Activated naive CD4-positive, alpha-beta T cell treated with anti-CD3 and anti-CD28 coated beads, Interleukin-2, amount 50 U/mL, for 72 hours (primary cell): ENCODE measurements at places on chromosomes 2 and 18.
A peak's percentile ranks its signal among the peaks of the same experiment; 100 is the strongest.

DNA sequence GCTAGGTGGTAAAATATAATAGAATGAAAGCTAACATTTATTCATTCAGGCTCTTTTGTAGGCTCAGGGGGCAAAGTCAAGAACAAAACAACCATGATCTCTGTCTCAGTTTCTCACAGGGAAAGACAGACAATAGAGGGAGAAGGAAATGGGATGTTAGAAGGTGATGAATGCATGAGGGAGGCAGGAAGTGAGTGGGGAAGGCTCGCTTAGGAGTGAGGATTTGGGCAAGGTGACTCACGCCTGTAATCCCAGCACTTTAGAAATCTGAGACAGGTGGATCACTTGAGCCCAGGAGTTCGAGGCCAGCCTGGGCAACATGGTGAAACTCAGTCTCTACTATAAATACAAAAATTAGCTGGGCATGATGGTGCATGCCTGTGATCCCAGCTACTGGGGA is 88.4 kb downstream of the CTIF start:
- no peak for DNase-seq

DNA sequence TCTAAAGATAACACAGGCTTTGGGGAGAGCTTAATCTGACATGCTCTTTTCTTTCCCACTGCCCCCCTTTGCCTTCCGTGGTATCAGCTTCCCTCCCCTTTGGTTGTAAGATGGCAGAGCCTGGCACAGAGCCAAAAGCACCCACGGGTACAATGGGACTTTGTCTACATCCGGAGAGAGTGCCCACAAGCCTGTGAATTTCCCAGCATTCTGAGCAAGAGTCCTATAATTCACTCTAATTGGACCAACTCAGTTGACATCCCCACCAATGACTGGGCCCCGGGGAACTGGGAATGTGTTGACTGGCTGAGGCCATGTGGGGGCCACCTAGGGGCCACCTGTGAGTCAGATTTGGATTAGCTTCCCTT is 20.1 kb upstream of the C2orf72 start:
- DNase-seq: no peak

DNA sequence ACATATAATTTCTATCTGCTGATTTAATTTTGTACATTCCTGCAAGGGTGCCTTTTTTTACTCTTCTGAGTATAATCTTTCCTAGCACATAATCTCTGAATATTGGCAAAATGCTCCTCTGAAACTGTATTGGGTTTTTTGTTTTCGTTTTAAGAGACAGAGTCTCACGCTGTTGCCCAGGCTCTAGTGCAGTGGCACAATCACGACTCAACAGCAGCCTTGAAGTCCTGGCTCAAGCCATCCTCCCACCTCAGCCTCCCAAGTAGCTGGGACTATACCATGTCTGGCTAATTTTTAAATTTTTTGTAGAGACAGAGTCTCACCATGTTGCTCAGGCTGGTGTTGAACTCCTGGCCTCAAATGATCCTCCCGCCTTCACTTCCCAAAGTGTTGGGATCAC is 104.9 kb downstream of the SPTBN1 start:
- DNase-seq: no peak

DNA sequence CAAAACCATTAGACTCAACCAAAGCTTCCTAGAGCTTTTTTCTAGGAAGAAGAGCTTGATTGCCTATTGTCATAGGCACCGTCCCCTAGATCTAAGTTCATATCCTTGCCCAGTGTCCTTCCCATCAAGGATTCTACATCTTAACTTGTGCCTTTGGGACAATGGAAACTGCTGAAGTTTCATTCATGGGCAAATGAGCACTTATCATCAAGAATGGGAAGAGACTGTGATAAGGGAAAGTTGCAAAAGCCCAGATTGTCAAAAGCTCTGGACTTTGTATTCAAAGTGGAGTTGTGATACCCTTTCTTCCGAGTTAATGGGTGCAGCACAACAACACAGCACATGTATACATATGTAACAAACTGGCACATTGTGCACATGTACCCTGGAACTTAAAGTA is 503.0 kb upstream of the KLHL29 start:
- DNase-seq: no peak

GRCh38 chr2:195967336-195967735 is 101.3 kb downstream of the DNAH7 start:
- no peak for DNase-seq

DNA sequence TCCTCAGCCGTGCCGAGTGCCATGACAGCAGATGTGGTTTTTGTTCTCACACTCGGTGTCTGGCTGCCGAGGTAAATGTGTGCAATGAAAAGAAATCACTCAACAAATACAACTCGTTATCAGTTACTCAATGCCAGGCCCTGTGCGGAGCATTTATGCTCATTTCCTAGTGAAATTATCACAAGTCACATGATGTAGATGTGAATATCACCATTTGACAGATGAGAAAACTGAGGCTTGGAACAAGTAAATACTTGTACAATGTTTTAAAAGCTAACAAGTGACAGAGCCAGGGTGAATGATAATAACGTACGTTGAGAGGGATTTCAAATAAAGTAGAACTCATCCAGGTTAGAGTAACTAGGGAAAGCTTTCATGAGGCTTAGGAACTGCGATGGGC is 174.7 kb downstream of the EIPR1 start:
- no peak for DNase-seq

DNA sequence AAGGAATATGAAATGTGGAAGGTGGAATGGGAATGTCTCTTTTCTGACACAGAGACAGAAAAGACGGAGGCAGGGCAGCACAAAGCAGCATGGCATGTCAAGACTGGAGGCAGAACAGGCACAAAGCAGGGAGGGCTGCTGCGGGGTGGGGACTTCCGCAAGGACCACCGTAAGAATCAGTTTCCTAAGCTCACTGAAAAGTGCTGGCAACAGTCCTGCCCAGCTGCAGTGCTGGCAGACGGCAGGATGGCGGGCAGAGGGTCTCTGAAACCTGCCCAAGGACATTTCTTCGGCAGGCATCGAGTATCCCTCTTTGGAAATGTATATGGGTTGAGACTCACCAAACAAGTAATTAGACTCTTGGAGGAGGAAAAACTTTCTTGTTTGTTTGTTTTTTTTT is 54.9 kb downstream of the FAM178B start:
- no peak for DNase-seq

DNA sequence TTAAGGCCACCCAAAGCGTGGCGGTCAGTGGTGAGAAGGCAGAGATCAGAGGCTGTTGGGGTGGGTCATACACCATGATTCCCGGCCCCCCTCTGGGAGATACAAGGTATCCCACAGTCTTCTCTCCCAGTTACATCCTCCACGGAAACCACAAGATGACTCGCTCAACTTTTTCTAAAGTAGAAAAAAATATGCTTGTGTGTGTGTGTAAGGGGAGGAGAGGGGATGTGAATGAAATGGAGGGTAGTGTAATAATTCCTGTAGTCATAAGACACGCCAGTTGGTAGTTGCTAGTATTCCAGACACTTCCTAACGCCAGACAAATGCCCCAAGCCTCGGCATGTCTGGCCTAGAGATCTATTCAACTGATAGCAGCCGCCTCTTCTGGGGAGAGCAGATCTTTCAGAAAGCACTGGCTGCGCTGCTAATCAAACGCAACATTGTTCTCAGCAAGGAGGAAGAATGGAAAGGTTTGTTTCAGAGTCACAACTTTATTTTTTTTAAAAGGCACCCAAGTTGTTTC is 143.5 kb downstream of the TGIF1 start:
- no peak for DNase-seq

GRCh38 chr2:126679094-126679713 is 23.2 kb downstream of the GYPC start:
- DNase-seq: no peak

DNA sequence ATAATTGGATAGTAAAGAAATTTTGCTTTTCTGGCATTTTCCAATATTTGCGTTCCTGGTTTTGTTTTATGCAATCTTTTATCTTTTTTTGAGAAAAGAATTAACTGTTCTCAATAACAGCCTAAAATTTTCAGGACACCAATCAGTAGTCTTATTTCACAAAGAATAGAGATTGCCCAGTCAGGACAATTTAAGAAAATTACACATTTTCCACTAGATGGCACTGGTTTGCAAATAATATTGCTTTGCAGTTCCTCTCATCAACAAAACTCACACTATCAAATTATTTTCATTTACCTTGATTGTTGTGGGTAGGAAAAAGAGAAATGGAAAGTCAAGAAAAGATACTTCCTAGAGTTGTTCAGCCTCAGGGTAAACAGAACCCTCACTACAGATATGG is 2.4 kb upstream of the RBM45 start:
- no peak for DNase-seq

DNA sequence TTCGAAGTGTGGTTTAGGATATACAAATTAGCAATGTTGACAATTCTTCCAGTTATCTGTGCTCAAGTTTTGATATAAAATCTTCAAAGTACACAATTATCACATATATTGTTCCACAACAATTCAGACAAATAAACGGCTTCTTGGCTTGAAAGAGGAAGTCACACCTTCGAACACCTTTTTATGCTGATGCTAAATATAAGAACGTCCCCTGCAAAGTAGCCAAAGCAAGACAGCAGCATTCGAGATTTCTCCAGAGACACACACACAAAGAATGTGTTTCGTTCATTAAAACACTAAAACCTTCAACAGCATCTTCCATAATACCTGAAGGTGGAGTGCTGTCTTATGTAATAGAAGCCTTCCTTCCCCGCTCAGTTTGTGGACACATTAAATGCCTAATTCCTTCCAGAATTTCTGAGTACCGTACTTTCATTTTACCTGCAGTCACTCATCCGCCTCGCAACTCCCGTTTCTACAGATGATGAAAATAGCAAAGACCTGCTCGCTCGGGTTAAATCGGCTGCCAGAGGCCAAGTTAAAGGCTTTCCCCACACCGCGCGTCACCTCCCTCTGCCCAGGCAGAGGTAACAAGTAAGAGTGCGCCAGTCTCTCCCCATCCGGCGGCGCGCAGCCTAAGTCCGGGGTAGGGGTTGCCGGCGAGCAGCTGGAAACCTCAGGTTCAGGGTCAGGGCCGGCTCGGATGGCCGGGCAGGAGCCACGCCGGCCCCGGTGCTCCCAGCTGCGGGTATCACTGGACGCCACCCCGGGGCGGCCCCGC is 847 bp downstream of the SERPINE2 start:
- peak; percentile 69 for DNase-seq

DNA sequence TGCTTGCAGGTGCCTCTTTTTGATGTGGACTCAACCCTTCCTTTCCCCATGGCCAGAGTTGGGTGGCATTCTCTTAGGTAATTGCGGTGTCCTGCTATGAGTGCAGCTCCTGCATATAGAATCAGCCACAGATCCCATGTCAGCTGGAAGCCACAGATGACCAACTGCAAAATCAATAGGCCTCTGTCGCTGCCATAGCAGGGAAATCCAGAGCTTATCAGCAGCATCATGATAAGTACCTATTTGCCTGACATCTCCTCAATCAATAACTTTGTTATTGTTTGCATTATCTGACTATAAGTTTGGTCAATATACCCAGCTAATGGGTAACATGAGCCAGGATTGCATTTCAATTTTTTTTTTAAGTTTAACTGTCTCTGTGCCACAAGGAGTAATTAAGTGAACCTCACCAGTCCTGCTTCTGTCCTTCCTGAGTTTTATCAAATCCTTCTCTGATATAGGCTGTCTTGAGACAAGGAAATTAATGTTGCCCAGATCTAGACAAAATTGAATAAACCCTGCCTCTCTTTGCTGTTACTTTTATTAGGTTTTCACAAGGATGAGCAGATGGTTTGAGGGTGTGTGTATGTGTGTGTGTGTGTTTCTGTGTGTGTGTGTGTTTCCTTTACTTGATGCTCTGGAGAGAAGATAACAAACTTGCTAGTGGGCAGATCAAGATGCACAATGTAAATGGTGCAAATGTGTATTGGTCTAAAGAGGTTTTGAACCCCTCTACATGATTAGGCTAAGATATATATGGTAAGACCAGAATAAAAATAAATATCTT is 59.6 kb upstream of the CREB1 start:
- no peak for DNase-seq

- no peak for DNase-seq
These were observed 9.0 kb downstream of the GBX2 start for GRCh38 chr2:236158969-236159777.

DNA sequence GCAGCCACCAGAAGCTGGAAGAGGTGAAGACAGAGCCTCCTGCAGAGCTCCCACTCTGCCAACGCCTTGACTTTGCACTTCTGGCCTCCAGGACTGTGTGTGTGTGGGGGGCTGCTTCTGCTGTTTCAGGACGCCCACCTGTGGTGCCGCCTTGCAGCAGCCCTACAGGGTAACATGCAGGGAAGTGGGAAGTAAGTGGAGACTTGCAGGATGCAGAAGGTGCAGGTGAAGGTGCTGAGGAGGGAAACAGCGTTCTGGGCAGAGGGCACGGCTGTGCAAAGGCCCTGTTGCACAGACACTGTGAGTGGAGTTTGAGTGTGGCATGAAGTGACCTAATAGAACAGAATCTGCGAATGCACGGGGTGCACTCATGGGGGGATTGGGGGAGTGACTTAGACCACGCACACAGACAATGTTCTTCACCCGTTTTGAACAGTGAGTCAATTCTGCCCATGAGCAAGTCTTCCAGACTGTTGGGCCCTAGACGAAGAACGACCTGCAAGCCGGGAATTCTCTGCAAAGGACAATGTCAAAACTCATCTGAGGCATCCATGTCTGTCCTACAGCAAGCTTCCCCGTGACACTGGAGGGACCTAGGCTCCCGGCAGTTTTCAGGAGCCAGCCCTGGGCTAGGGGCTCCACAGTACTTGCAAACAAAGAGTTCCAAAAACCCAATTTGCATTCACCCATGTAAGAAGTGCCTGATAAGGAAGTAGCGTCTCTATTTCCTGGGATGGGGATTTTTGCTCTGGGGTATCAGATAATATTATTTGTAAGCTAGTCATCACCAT is 19.0 kb downstream of the MBP start:
- no peak for DNase-seq

- DNase-seq: no peak
These were observed 35.2 kb downstream of the UXS1 start for GRCh38 chr2:106158871-106159270.

DNA sequence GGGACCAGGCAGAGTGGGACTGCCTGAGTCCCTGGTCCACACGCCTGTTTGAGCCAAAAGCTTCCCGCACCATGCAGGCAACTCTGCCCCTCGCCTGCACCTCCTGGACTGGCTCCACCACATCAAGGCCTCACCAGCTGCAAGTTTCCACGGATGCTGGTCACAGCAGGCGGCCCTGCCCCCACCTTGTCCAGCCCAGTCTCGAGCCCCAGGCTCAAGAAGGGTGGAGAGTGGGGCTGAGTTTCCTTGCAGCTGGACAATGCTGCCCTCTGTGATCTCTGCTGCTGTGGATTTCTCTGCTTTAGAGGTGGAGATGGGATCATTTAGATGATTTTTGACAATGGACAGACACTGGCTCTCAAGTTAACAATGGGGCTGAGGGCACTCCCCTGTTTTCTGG is 74.9 kb downstream of the MTCL1 start:
- no peak for DNase-seq

GRCh38 chr2:152617456-152618192 is 99.6 kb downstream of the PRPF40A start:
- no peak for DNase-seq

DNA sequence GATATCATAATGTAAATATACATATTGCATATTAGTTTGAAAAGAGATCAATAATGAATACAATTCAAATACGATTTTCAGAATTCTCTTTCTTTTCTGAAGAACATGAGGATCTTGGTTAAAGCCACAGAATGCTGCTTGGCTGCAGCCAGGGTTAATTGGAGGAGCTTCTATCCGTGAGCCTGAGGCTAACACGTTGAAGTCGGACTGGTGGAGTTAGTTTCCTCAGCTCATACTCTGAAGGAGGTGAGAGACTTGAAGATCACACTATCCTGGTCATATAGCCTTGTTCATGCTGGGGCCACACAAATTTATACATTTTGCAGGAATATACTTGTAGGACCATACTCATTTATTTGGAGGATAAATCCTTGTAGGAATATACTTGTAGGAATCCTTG is 335.8 kb downstream of the TRIB2 start:
- DNase-seq: no peak

- DNase-seq: no peak
These were observed 327.6 kb downstream of the DPP10 start for GRCh38 chr2:114769991-114770390.
